HuH-7 (cell line): ENCODE measurements at places on chromosomes 7 and 10.

GRCh38 chr7:157757776-157758467 is 421.1 kb downstream of the DNAJB6 start:
- no peak for DNase-seq

GRCh38 chr7:100441641-100442535 is 5.6 kb upstream of the PPP1R35 start:
- DNase-seq: no peak

GRCh38 chr7:37831244-37831643 is 17.2 kb upstream of the NME8 start:
- no peak for DNase-seq

DNA sequence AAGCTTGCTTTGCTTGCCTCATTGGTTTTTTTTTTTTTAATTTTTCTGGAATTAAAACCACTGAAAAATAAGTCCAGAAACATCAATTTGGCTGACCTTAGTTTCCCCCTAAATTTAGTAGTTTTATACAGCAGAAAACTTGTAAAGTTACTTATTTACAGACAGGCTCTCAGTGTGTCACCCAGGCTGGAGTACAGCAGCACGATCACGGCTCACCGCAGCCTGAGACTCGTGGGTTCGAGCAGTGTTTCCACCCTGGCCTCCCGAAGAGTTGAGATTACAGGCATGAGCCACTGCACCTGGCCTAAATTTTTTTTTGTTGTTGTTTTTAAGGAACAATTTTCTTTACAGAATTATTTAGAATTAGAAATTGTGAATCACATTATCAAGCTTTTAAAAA is 250.5 kb downstream of the SDK1 start:
- DNase-seq: no peak

DNA sequence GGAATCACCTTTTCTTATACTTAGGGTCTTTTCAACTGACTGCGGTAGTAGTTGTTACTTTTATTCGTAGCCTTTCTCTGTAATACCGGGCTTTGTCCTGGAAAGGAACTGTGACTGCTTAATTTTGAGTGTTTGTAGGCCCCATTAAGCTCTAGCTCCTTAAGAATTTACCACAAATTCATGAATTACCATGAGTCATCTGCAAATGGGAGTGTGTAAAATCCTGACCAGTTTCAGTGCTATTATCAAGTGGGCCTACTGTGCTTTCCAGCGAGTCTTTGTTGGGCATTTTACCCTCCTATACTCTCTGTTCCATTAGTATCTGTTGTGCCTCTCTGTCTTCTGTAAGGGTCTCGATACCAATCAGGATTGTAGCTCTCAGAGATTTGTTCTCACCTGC is 49.7 kb downstream of the ZMYND11 start:
- DNase-seq: no peak

DNA sequence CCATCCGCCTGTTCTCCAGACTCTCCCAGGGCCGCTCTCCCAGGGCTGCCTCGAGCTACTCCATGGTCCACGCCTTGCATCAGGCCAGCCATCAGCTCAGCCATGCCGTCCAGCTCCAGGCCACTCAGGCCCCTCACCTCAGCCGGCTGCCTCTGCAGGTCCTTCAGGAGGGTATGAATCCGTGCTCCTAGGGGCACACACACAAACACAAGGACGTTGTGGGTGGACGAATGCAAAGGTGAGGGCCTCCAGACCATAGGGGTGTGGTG is 449.4 kb downstream of the PTPRN2 start:
- no peak for DNase-seq

- DNase-seq: no peak
These were observed 327.4 kb downstream of the SORCS1 start for GRCh38 chr10:106836933-106837663.
